ENCODE measurements at places on chromosomes 3 and 15.

DNA sequence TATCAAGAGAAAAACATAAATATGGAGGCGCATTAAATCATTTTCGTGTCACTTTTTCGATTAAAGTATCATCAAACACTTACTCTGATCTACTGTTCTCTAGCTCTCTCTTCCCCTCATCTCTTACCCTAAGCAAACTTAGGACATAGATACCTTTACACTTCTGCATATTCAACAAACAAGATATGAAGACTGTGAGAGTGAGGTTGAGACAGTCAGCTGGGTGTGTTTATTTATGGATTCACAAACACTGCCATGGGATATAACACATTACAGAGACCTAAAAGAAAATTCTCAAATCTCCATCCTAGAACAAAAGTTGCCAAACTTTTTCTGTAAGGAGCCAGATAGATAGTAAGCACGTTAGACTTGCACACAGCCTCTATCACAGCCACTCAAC, 85.2 kb upstream of the ZNF385D start:
- DNase-seq, result no peak

- DNase-seq, result no peak
Observed at GRCh38 chr3:73783811-73784210, 159.1 kb upstream of the PDZRN3 start.

- DNase-seq, result no peak
Observed at GRCh38 chr3:68963891-68964290, 31.5 kb upstream of the TAFA4 start.

DNA sequence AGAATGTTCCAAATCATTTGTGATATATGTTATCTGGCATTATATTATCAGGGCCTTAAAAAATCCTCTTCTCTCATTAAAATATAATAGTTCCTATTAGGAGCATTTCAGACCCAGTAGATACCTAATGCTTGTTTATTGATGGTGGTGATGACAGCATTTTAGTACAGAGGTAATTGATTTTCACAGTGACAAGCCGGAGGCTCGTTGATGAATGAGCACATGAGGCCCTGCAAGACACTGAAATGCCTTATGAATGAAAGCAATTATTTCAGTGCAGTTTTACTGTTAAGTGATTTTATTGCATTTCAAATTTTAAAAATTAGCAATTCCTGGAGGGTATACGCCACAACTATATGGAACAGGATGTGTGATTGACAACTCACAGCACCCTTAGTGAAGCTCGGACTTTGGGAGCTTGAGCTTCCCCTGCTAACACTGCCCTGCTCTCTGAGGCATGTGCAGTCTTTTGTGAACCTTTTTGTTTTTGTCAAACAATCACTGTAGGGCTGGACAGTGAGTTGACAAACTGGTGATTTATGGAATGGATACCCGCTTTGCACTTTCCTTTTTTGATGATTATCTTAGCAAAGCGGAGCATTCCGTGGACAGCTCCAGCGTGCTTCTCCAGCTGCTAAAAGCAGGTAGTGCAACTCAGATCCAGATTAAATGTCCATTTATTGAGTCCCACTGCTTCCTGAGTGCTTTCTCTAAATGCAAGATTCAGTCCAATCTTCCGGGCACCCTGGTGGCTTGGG, 187.0 kb upstream of the ATP10A start:
- DNase-seq, result no peak

GRCh38 chr3:65425880-65426279, 612.8 kb downstream of the MAGI1 start:
- no peak for DNase-seq

- DNase-seq, result peak; percentile 53
Observed at GRCh38 chr3:125054449-125055329, 1.1 kb downstream of the HEG1 start.

- peak; percentile 31 for DNase-seq
Observed at GRCh38 chr3:141659821-141660613, 78.1 kb upstream of the RNF7 start.

GRCh38 chr15:48617619-48618018, 27.9 kb downstream of the FBN1 start:
- DNase-seq, result peak; percentile 79

- DNase-seq, result no peak
Observed at GRCh38 chr3:184773283-184774186, 38.4 kb upstream of the VPS8 start.

DNA sequence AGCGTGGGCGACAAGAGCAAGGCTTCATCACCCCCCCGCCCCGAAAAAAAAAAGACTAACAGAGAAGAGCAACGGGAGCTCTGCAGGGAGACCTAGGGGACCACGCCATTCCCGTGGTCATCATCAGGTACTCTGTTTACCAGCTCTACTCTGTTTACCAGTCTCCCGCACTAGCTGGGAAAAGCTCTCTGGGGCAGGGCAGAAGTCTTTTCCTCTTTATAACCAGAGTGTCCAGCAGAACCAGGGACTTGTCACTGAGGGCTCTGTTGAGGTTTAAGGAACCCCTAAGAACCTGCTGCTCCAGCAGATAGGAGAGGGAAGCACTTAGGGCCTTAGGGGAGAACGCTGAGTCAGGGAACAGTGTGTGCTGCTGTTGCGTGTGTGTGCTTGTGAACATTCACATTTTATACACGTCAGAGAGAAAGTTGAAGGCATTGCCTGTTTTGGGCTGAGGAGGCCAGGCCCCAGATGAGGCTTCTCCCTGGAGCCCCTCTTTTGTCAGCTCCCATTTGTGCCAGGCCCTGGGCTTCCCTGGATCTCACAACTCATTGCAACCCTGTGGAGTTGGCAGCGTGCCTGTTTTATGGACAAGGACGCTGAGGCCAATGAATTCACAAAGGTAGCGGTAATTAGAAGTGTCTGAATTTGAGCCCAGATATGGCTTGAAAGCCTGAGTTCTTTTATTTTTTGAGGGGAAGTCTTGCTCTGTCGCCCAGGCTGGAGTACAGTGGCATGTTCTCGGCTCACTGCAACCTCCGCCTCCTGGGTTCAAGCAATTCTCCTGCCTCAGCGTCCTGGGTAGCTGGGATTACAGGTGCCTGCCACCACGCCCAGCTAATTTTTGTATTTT, 24.2 kb upstream of the ERICH6 start:
- DNase-seq, result peak; percentile 92

DNA sequence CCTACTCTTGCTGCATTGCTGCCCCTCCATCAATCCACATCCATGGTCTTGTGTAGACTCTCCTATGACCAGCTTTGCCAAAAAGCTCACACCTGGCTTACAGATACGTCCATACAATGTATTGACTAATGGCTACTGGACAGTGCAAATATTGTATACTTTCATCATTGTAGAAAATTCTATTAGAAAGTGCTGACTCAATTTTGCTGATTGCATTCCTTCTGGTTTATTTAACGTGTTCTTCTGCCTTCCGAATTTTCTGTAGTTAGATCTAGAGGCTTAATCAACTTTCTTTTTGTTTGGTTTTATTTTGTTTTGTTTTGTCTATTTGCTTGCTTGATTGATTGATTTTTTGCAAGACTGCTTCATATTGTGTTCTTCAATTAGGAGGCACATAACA, 29.8 kb upstream of the CNOT10 start:
- no peak for DNase-seq

DNA sequence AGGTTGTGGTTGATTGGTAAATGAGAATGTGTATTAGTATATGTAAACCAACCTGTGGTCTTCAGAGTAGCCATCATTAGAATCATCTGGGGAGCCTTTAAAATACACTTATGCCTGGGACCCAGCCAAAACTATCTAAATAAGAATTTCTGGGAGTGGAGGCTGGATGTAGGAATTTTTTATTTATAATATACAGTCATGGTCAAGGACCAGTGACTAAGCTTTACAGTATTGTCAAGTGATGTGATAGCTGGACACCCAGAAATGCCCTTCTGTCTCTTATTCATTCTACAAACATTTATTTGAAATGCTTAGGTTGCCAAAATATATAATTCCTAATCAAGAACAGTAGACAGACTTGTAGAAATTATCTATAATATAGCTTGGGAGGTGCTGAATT, 132.2 kb downstream of the MBNL1 start:
- DNase-seq, result no peak

- no peak for DNase-seq
Observed at GRCh38 chr3:4766716-4767499, 212.3 kb upstream of the BHLHE40 start.

DNA sequence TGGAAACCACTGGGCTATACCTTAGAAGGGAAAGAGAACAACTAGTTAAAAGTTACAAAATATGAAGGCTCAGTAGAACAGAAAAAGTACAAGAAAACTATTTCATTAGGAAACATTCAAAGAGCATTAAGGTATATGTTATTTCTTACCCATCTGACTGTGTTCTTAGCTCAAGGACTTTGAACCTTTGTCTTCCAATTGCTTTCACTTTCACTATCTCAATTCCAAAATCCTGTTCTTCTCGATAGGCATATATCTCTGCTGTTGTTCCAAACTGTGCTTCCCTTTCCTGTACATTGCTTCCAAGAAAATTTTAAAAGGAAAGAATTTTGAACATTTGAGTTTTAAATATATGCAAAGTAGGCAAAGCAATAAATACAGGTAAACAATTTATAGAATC, 6.9 kb downstream of the CRBN start:
- peak; percentile 25 for DNase-seq

DNA sequence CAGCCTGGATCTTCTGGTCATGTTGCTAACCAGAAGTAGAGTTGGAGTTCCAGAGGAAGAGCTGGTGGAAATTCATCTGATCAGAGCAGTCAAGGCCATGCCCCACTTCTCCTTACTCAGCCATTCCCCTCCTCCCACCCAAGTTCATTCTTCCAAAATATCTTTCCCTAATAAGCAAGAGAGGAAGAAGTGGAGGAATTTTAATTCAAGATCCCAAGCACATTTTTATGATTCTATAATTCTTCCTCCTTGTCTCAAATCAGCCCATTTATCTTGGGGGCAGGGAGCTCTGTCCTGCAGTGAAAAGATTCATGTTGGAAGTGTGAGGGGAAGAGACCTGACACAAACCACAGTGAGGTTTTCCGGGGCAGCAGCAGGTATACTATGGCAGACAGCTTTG, 85.0 kb upstream of the GALNT15 start:
- DNase-seq, result no peak

DNA sequence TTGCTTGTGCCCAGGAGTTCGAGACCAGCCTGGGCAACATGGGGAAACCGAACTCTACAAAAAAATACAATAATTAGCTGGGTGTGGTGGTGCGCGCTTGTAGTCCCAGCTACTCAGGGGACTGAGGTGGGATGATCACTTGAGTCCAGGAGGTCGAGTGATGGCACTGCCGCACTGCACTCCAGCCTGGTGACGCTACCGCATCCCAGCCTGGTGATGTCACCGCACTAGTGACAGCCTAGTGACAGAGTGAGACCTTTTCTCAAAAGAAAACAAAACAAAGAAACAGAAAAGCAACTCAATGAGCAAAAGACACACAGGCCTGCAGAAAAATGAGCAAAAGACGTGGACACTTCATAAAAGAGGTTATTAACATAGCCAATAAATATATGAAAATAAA, 19.9 kb upstream of the SYNM start:
- no peak for DNase-seq

DNA sequence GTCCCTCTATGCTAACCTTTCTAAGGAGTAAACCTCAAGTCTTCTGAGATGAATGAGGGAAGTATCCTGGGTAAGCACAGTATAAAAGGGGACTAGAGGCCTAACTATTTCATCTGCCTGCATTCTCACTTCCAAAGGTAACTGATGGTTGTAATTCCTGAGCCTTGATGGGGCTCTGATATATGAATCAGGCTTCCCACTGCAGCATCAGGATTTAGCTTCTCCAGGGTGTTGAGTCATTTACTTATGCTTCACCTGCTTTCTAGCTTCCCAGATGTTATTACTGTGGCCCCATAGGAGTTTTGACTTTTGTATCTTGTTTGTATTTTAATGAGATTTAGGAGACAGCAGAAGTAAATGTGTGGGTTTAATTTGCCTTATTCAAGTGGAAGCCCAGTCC, 207.3 kb upstream of the EIF1B start:
- DNase-seq, result no peak

DNA sequence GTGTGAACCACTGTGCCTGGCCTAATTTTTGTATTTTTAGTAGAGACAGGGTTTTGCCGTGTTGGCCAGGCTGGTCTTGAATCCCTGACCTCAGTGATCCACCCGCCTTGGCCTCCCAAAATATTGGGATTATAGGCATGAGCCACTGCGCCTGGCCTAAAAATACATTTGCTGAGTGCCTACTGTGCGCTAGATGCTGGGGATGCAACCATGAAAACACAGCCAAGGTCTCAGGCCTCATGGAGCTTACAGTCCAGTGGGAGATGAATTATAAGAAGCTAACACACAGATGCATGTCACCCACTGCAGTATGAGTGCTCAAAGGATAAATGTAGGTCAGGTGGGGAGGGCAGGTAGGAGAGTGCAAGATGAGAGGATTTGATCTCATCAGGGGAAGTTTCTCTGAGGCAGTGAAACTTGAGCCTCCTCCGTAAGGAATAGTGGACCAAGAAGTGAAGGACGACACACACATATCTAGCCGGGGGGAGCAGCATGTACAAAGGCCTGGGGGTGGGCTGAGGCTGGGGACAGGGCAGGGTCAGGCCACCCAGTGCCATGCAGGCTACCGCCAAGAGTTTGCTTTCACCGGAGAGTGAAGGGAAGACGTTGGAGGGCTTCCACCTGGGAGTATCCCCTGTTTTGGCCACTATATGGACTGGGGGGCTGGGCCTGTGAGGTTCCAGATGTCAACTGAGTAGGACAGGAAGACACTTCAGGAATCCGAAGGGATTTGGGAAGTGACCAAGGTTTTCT, 24.3 kb downstream of the IRAK2 start:
- DNase-seq, result no peak

DNA sequence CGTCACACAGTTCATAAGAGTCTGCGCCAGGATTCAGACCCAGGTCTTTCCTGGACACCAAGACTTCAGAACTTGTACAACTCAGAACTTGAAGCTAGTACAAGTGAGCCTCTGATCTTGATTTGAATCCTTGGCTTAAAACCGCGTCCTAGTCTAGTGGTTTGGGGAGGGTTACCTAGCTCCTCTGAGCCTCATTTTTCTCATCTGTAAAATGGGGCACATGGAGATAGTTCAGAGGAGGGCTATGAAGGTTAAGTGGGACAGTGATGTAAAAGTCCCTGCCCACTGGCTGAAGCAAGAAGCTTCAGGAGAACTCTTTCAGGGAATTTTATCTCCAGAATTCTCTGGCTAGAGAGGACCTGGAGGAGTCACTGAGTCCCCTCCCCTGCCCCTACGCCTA, 48.7 kb upstream of the LCTL start:
- no peak for DNase-seq

DNA sequence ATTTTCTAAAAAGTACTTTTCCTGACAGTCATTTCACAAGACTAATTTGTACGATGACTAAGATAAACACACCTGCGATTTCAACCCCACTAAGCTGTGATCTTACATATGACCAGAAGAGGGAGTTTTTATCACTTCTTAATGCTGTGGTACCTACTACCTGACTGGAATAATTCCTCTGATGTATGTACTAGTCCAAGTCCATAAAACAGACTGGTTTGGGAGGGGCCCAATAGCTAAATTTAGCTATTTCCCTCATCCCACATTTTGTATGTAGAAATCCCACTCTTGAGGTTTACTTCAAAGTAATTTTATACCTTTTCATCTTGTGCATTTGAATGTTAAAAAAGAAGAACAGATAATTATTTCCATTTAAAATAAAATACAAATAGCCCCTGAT, 49.7 kb upstream of the SCAANT1 start:
- peak; percentile 72 for DNase-seq
